Activated CD4-positive, alpha-beta T cell treated with anti-CD3 and anti-CD28 coated beads for 36 hours (primary cell): ENCODE measurements at places on chromosomes 1 and 21. TPM values are rescaled to one million over a fixed set of nuclear protein-coding genes. Genes with fewer than 3 reads are reported as not detected.

The TNFRSF9 gene
- total RNA-seq, result 28.2 TPM

The FAM72B gene
- total RNA-seq, result 37.1 TPM

GRCh38 chr1:38867208-38867607 is 5.9 kb downstream of the MYCBP start:
- no peak for DNase-seq

DNA sequence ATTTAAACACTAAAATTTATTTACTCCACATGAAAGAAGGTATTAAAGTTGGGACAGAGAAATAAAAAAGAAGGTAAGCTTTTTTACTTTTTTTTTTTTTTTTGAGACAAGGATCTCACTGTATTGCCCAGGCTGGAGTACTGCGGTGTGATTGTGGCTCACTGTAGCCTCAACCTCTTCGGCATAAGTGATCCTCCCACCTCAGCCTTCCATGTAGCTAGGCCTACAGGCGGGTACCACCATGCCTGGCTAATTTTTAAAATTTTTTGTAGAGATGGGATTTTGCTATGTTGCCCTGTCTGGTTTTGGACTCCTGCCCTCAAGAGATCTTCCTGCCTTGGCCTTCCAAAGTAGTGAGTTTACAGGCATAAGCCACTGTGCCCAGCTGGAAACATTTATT is 106.6 kb downstream of the ITSN1 start:
- no peak for DNase-seq

DNA sequence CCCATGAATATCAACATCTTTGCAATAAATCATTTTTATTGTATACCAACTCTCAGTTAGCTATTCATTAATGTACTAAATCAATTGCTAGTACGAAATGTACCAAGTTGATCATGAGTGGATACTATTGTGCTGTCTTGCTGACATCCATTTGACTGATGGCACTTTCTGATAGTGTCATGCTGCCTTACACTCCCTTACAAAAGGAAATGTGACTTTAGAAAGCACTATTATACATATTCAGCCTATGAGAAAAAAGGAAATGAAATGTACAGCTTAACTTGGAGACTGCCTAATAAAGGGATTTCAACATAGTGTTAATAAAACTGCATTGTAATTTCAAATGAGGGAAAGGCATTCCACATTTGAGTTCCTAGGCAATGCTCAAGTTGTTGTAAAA is 52.2 kb downstream of the PLA2G4A start:
- DNase-seq, result no peak

The S100A9 gene
- total RNA-seq, result not detected

DNA sequence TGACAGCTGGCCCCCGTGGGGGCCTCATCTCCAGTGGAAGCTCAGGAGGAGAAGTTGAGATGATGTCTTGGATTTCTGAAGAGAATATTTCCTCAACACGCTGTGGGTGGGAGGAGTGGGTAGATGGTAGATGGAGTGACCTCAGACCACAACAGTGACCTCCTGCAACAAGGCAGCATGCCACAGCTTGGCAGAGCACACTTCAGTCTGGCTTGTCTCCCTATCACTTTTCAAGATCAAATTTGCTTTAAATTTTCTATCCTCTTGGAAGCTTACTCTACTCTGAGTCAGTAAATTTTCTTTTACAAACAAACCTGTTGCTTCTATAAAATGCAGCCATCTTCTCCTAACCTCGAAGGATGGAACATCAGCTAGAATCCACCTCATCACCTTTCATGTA is 59.7 kb downstream of the NTPCR start:
- no peak for DNase-seq

DNA sequence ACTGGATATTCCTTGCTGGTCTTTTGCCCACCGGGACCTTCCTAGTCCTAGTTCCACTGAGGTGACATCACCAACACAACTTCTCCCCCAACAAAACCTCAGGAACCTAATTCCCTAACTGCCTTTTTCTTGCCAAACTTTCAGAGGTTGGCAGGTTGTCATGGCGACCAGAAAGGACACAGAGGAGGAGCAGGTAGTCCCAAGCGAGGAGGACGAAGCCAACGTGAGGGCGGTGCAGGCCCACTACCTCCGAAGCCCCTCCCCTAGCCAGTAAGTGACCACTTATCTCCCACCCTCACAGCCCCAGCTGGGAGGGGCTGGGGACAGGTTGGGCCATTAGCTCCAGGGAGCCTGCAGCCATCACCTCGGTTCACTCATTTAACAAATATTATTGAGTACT is 815 bp downstream of the STYXL2 start:
- no peak for DNase-seq

GRCh38 chr1:198929111-198929604 is 290.3 kb downstream of the PTPRC start:
- DNase-seq, result no peak

DNA sequence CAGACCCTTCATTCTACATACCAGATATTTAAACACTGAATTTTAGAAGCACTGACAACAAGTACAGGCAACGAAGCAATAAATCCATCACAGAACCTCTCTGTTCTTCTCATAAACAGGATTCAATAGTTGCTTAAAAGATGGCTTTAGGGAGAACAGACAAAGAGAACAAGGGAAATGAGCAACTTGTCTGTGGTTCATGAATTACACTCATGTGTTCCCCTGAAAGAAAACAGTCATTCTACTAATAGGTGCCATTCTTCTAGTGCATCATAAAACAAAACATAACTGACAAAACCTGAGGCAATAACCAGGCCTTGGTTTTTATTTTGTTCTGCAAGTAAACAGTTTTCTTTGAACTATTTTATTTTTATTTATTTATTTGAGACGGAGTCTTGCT is 6.8 kb downstream of the GNL2 start:
- no peak for DNase-seq

DNA sequence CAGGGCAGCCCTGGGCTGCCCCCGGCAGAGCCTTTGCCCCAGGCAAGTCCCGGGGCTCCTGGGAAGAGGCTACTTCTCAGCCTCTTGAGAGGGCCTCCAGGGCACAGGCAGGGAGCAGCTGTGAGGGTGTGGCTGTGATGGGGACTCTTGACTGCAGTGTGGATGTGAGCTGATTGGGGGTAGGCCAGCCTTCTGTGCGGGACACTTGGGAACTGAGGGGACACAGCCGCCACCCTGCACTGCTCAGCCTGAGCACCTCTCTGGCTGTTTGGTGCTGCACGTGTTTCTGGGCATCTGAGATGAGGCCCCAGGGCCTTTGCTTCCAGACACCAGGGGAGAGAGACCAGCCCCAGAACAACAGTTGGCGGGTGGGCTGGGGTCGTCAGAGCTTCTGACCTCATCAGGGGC is 62.1 kb downstream of the SKI start:
- peak; percentile 64 for DNase-seq

GRCh38 chr1:205069371-205070125 is 14.7 kb downstream of the TMEM81 start:
- DNase-seq, result no peak

GRCh38 chr1:240965581-240966091 is 353.7 kb upstream of the GREM2 start:
- no peak for DNase-seq

GRCh38 chr1:93739472-93739871 is 57.8 kb upstream of the BCAR3 start:
- DNase-seq, result no peak

- peak; percentile 31 for DNase-seq
Measured at GRCh38 chr1:226201029-226201593, 14.6 kb upstream of the ACBD3 start.

The RPE65 gene
- not detected for total RNA-seq

- DNase-seq, result no peak
Measured at GRCh38 chr1:69524015-69524414, 43.7 kb upstream of the LRRC7 start.

- no peak for DNase-seq
Measured at GRCh38 chr1:99964806-99965205, 5.0 kb upstream of the SLC35A3 start.

The GJA9 gene
- total RNA-seq, result not detected

The SELP gene
- 0.50 TPM for total RNA-seq

GRCh38 chr1:26978901-26979300 is 14.6 kb upstream of the TRNP1 start:
- DNase-seq, result no peak

DNA sequence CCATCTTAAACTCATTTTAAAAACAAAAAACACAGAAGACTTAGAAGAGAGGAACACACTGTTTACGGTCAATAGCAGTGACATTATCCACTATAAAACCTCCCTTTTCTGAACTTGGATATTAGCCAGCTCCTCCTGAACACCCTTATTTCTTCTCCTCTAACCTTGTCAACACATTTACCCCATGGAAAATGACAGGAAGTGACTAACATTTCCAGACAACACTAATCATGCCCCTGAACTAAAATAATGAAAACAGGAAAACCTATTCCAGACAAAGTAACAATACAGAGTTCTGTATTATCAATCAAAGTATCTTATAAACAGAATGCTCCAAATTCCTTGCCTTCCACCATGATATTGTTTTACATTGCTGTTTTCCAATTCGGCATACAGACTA is 45.3 kb downstream of the PALMD start:
- no peak for DNase-seq

DNA sequence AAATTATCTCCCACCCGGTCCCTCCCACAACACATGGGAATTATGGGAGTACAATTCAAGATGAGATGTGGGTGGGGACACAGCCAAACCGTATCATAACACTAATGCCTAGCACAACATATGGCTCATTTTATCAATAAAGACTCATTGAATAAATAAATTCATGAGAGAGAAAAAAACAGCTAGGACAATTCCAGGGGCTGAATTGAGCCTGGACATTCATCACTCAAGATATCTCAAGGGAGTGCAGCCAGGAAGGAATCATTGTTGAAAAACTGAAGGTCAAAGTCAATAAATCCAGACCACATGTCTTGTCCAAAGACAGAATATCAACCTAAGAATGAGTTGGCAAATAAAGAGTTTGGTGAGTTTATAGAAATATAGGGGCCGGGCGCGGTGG is 644.1 kb downstream of the PLPP3 start:
- no peak for DNase-seq

The LMOD1 gene
- not detected for total RNA-seq

GRCh38 chr1:57741521-57741920 is 317.7 kb upstream of the DAB1 start:
- DNase-seq, result no peak

The KCNJ6 gene
- not detected for total RNA-seq

DNA sequence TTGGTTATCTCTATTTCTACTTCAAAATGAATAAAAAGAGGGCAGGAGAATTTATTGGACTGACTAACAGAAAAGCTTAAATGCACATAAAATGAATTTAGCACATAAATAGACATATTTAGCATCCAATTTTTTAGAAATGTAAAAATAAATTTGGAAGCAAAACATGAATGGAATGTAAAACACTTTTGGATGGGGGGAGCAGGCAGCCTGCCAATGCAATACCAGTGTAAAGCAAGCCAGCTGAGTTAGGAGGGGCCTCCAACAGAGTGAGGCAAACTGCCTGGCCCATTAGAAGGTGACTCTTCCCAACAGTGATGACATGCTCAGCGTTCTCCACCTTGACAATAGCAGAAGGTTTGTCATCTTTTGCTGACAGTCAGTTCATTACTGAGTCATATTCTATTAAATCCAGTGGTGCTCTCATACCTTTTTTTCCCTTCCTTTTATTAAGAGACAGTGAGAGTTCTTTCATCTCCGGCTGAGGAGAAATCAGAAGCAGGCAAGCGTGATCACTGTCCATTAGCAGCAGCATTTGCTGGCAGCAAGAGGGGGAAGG is 19.5 kb upstream of the EXO1 start:
- no peak for DNase-seq

DNA sequence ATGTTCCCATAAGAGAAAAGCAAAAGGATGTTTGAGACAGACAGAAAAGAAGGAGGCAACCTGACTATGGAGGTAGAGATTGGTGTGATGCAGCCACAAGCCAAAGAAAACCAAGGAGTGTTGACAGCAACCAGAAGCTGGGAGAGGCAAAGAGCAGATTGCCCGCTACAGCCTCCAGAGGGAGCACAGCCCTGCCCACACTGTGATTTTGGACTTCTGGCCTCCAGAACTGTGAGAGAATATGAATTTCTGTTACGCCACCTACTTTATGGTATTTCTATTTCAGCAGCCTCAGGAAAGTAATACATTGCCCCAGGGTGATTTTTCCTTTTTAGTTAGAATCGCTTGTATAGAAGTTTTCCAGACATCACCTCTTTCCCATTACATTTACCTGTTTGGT is 28.4 kb downstream of the SLAMF6 start:
- DNase-seq, result no peak

- DNase-seq, result no peak
Measured at GRCh38 chr1:2202843-2203601, 8.4 kb upstream of the FAAP20 start.

The VCAM1 gene
- not detected for total RNA-seq

The CHI3L1 gene
- total RNA-seq, result 0.09 TPM

DNA sequence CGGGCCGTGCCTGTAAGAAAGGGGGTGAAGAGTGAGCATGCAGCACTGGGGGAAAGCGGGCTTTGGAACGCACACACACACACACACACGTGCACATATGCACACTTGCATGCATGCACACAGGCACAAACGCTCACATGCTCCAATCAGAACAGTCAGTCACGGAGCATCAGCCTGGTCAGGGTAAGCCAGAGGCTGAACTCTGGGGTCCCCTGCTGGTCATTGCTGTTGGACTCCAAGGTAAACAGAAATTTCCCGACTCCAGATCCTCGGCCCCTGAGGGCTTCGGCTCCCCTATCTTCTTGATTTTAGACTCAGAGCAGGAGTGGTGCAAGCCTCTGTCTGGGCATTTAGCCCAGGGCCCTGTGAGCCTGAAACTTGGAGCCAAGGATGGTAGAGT is 54.2 kb downstream of the SYT2 start:
- no peak for DNase-seq

GRCh38 chr1:98478121-98478520 is 183.4 kb upstream of the SNX7 start:
- DNase-seq, result no peak

GRCh38 chr1:21232044-21232443 is 55.3 kb upstream of the EIF4G3 start:
- peak; percentile 38 for DNase-seq

DNA sequence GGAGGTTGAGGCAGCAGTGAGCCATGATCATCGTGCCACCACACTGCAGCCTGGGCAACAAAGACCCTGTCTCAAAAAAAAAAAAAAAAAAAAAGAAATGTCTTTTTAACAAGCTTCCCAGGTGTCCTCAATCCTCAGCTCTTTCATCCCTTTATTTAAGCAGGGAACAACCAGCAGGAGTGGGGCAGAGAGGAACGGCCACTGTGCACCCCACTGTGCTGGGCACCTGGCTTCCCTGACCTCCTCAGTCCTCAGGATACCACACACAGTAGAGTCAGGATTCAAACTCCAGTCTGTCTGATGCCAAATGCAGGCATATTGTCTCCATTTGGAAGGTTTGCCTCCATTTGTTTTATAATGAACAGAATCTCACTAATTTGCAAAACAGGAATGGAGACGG is 19.8 kb upstream of the PTAFR start:
- no peak for DNase-seq

- peak; percentile 80 for DNase-seq
Measured at GRCh38 chr1:210143465-210144062, 89.0 kb upstream of the SERTAD4 start.

DNA sequence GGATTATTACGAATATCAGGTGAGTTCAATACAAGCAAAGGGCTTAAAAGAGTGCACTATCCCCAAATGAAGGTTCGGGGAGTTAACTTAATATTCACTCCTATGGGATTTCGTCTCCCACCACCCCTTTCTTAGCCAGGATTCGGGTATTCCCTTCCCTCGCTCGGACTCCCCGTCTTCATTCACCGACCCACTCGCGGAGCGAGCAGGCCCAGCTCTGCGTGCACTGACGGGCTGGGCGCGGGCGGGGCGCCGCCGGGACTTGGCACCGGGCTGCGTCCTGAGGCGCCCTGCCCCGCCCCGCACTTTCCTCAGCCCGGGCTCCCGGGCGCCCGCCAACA is 7.7 kb upstream of the MPZL1 start:
- DNase-seq, result peak; percentile 88

The CEP104 gene
- 35.5 TPM for total RNA-seq
